Endothelial cell (in vitro differentiated cells): ENCODE measurements at places on chromosomes 2 and 18. TPM values are rescaled to one million over a fixed set of nuclear protein-coding genes. Genes with fewer than 3 reads are reported as not detected.

The ADAM17 gene
- 39.7 TPM for total RNA-seq

GRCh38 chr2:181218401-181218821 is 238.0 kb downstream of the UBE2E3 start:
- no peaks in the 10 kb centered on the region for H3K36me3 ChIP-seq
- no peak for DNase-seq
- no peaks in the 10 kb centered on the region for H3K27me3 ChIP-seq
- no peak overlapping the region for H3K4me3 ChIP-seq

The KCNE4 gene
- 0.46 TPM for total RNA-seq

The EFEMP1 gene
- 2.3 TPM for total RNA-seq

DNA sequence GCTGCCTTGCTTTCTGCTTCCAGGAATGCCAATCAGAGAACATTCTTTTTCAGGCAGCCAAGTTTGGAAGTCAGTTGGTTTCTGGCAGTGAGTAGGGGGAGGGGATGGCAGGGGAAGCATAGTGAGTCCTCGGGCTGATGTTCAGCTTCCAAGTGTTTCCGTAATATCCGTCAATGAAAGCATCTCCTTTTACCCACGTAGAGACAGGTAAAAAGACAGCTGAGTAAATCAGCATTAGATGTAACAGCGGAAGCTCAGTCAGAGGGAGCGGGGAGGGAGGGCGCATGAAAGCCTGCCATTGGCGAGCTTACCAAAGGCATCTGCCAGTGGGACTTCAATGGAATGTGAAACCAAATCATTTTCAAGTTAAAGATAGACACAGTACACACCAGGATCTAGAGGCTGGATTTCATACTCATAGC is 117.1 kb upstream of the DTNA start:
- no peaks in the 10 kb centered on the region for H3K4me1 ChIP-seq
- no peaks in the 10 kb centered on the region for H3K36me3 ChIP-seq
- no peak overlapping the region for H3K27ac ChIP-seq
- peak; percentile 26 for DNase-seq
- no peak overlapping the region for H3K4me3 ChIP-seq

DNA sequence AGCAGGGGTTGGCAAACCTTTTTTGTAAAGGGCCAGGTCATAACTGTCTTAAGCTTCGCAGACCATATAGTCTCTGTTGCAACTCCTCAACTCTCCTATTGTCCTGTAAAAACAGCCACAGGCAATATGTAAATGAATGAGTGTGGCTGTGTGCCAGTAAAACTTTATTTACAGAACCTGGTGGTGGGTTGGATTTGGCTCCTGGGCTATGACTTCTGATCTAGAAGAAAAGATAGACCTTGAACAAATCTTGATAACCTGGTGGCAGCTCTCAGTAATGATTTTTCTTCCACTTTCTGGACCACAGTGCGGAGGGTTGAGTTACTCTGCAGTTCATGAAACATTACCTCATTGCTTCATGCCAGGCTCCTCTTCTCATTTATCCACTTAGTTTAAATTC is 139.3 kb downstream of the MYCN start:
- no peak overlapping the region for H3K4me3 ChIP-seq
- H3K27ac ChIP-seq = no peak overlapping the region
- no peak for DNase-seq
- peaks cover 4% of the 10 kb centered on the region for H3K4me1 ChIP-seq

The ZNF385B gene
- 0.49 TPM for total RNA-seq

GRCh38 chr2:27621524-27621923 is 7.3 kb downstream of the CCDC121 start:
- peaks cover 2% of the 10 kb centered on the region for H3K27me3 ChIP-seq
- no peak overlapping the region for H3K27ac ChIP-seq
- no peak for DNase-seq
- no peak overlapping the region for H3K4me3 ChIP-seq

GRCh38 chr2:239278361-239278760 is 122.5 kb downstream of the HDAC4 start:
- H3K4me1 ChIP-seq = peaks cover 5% of the 10 kb centered on the region
- H3K4me3 ChIP-seq = no peak overlapping the region
- H3K27ac ChIP-seq = no peak overlapping the region
- DNase-seq = no peak
- H3K27me3 ChIP-seq = peaks cover 1% of the 10 kb centered on the region

DNA sequence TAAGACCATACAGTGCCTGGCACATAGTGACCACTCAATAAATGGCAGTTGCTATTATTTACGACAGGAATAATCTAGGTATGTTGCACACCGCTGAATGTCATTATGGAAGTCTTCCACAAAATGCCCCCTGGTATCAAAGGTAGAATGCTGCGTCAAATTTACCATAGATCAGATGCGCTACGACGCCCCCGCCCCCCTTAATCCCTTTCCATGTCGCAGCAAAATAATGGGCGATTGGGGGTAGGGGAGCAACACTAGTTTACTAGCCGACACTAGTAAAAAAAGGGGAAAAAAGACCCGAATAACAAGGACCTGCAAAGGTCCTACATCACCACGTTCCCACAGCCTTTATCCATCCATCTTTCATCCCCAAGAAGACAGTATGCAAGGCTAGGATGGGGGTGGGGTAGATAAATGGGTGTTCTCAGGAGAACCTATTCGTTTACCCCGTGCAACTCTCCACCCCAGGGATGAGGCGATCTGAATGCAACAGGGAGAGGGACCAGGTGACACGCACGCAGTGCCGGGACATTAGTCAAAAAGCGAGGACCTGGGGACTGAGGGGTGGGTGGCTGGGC is 455 bp downstream of the PREPL start:
- H3K4me3 ChIP-seq = peak overlapping the region; percentile 98
- H3K27ac ChIP-seq = peak overlapping the region; percentile 100
- H3K36me3 ChIP-seq = no peaks in the 10 kb centered on the region
- no peak for DNase-seq
- peaks cover 17% of the 10 kb centered on the region for H3K4me1 ChIP-seq

DNA sequence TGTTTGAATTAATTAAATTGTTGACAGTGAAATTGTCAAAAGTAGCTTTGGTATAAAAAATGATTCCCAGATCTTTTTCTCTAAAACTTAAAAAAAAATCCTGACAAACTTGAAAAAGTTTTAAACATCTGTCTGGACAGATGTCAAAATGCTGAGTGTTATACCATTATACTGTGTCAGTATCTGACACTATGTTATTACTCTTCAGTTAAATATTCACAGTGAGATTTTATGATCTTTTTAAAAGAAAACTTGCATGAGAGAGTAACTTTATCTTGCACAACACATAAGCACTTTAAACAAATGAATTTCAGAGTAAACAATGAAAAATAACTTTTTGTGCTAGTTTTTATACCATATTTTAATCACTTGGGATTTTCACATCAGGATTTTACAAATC is 167.4 kb downstream of the MEIS1 start:
- DNase-seq = no peak
- no peaks in the 10 kb centered on the region for H3K27me3 ChIP-seq
- H3K4me1 ChIP-seq = no peaks in the 10 kb centered on the region
- no peak overlapping the region for H3K27ac ChIP-seq
- no peaks in the 10 kb centered on the region for H3K36me3 ChIP-seq
- H3K4me3 ChIP-seq = no peak overlapping the region

DNA sequence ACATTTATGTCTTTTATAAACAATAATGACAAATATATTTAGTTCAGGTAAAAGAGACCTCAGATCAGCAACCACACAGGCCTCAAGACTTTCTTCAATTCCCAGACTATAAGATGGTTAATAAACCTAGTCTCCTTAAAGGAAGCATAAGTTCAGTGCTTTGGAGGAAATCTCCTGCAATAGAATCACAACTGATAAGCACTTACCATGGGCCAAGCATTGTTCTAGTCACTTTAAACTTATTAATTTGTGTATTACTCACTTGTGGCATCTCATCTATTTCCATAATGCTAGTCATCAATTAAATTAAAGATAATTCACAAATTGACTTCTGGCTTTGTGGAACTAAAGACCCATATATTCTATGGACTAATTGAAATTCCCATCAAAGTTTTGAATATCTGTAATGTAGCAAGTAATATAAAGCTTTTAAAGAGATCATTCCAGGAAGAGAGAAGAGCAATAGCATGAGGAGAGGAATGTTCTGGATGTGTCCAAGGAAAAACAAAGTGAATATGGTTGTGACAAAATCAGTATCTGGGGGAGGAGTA is 42.2 kb downstream of the COL3A1 start:
- H3K4me3 ChIP-seq = no peak overlapping the region
- H3K27ac ChIP-seq = no peak overlapping the region
- peaks cover 2% of the 10 kb centered on the region for H3K27me3 ChIP-seq
- H3K36me3 ChIP-seq = no peaks in the 10 kb centered on the region
- H3K4me1 ChIP-seq = no peaks in the 10 kb centered on the region
- DNase-seq = no peak

DNA sequence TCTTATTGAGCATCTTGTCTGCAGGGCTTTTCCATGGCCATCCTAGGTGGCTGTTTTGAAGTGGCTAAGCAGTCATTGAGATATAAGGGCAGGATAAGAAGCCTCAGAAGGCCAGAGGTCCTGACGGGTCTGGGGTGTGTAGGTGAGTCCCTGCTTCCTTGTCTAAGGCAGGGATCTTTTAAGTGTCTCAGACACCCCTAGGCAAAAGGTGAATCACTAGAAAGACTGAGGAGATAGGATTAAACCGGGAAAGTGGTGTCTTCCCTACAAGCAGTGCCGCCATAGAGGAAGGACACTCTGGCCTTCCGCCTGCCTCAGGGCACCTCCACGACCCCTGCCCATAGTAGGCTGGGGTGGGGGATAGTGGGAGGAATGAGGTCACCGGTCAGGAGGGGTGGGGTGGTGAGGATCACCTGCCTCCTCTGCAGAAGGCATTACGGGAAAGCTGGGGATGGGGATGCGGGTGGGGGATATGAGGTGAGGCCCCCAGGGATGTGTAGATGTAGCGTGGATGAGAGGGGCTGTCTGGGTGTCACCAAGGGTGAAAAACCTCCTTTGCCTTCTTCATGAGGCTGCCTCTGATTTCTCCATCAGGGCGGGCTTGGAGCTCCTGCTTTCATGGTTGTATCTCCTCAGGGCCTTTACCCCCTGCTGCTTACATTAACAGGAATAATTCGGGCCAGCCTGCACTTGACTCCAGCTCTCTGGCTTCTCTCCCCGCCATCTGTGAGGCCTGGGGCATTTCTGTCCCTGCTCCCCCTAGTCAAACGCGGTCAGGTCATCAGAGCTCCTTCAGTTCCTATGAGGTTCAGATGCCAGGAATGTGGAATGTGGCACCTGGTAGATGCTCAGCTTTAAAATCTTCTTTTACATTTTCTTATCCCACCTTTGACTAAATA is 244.0 kb downstream of the DYSF start:
- no peak overlapping the region for H3K27ac ChIP-seq
- H3K27me3 ChIP-seq = peaks cover 28% of the 10 kb centered on the region
- no peak for DNase-seq
- H3K4me3 ChIP-seq = no peak overlapping the region
- H3K4me1 ChIP-seq = peaks cover 4% of the 10 kb centered on the region

- H3K27me3 ChIP-seq = peaks cover 4% of the 10 kb centered on the region
- H3K27ac ChIP-seq = no peak overlapping the region
- no peak for DNase-seq
Measured at GRCh38 chr2:26840937-26841610, 6.9 kb upstream of the DPYSL5 start.

DNA sequence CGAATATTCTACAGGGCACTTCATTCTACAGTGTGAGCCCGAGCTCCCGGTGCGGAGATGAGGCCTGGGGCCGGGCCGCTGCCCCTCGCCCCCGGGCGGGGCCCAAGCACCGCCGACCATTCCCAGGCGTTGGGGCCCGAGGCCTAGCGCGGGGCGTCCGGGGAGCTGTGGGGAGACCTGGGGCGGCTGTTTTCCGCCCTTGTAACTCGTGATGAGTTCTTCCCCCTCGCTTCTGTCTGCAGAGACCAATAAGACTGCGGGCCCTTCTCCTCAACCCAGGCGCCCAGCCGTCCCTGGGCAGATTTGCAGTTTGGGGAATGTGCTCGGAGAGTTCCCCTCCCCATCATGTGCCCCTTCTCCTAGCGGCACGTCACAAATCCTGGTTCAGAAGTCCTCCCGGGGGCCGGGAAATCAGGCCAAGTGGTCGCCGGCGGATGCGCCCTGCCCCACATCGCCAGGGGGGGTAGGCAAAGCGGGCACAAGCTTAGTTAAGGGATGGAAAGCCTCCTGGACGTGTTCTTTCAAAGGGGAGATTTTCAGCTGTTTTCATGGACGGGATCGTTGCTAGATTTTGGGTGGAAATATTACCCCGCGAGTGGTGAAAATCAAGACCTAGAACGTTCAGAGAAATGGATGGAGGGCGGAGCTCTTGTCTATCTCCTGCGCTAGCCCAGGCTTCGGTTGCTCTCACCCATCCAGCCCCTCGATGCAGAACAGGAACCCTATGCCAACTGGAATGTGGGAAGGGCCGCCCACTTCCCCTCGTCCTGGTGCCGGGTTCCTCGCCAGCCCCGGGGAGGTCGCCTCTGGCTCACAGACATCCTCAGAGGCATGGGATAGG is 18.8 kb upstream of the HAAO start:
- no peaks in the 10 kb centered on the region for H3K36me3 ChIP-seq
- peak overlapping the region; percentile 96 for H3K27ac ChIP-seq
- H3K27me3 ChIP-seq = peaks cover 18% of the 10 kb centered on the region
- peak overlapping the region; percentile 95 for H3K4me3 ChIP-seq

GRCh38 chr2:634041-634440 is 43.2 kb downstream of the TMEM18 start:
- H3K4me3 ChIP-seq = no peak overlapping the region
- no peak for DNase-seq
- peaks cover 2% of the 10 kb centered on the region for H3K27me3 ChIP-seq
- H3K4me1 ChIP-seq = peaks cover 6% of the 10 kb centered on the region
- no peak overlapping the region for H3K27ac ChIP-seq
- H3K36me3 ChIP-seq = no peaks in the 10 kb centered on the region

The FAM124B gene
- 269 TPM for total RNA-seq

GRCh38 chr2:217629347-217629746 is 373.4 kb downstream of the TNS1 start:
- H3K4me3 ChIP-seq = no peak overlapping the region
- H3K27me3 ChIP-seq = peaks cover 2% of the 10 kb centered on the region
- H3K4me1 ChIP-seq = peaks cover 12% of the 10 kb centered on the region

The LOXL3 gene
- 10.0 TPM for total RNA-seq

GRCh38 chr2:168926621-168927386 is 25.7 kb downstream of the G6PC2 start:
- no peak overlapping the region for H3K4me3 ChIP-seq
- no peak overlapping the region for H3K27ac ChIP-seq
- no peak for DNase-seq
- H3K27me3 ChIP-seq = no peaks in the 10 kb centered on the region
- peaks cover 5% of the 10 kb centered on the region for H3K4me1 ChIP-seq
- peaks cover 3% of the 10 kb centered on the region for H3K36me3 ChIP-seq

- DNase-seq = no peak
- peaks cover 59% of the 10 kb centered on the region for H3K4me1 ChIP-seq
- peaks cover 29% of the 10 kb centered on the region for H3K36me3 ChIP-seq
- peak overlapping the region; percentile 75 for H3K27ac ChIP-seq
Measured at GRCh38 chr2:69554568-69554967, 89.0 kb downstream of the AAK1 start.
